ENCODE measurements at places on chromosomes 11 and 22.
A peak's percentile ranks its signal among the peaks of the same experiment; 100 is the strongest.

GRCh38 chr11:128884703-128885338, 6.3 kb upstream of the KCNJ5 start:
- peak; percentile 69 for DNase-seq

- no peak for DNase-seq
Observed at GRCh38 chr11:72514331-72514730, 80.0 kb upstream of the CLPB start.

DNA sequence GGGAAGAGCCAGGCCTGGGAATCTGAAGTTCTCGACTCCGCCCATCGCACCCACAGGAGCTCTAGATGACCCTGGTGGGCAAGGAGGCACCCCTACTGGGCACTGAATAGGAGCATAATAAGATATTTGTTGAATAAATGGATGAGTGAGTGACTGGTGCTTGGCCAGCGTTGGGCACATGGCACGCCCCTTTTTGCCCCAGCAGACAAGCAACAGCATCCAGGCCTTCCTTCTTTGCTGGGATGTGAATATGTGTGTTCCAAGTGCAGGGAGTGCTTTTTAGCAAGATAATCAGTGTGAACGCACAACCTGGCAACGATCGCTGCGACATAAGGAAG, 443 bp upstream of the CELF1 start:
- DNase-seq, result no peak

- no peak for DNase-seq
Observed at GRCh38 chr22:18000441-18001039, 23.8 kb downstream of the MICAL3 start.

DNA sequence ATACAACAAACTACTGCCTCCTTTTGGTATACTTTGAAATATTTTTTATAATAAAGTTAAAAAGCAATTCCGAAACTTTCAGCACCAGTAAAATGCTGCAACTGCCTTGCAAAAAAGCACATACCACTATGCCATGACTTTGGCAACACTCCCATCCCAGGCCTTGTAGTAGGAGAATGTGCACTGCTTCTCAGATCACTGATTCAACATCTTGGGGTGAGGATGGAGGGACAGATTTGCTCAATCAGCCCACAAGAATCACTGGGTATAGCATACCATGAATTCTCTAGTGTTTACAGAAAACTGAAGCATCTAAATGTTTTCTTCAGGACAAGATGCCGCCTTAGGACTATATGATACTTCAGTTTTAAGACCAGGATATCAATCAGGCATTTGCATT, 14.9 kb downstream of the EIF4ENIF1 start:
- no peak for DNase-seq

- DNase-seq, result no peak
Observed at GRCh38 chr11:125987066-125987641, 41.3 kb downstream of the VSIG10L2 start.

Data from muscle of arm (tissue), 14 donors.